Activated T-cell treated with anti-CD3 and anti-CD28 coated beads, Interleukin-2, amount 50 U/mL, for 72 hours (primary cell): ENCODE measurements at places on chromosomes 5 and 9. TPM values are rescaled to one million over a fixed set of nuclear protein-coding genes. Genes with fewer than 3 reads are reported as not detected.

OR13C8 gene
- total RNA-seq = not detected

ADAMTS12 gene
- total RNA-seq = not detected

GRCh38 chr9:90825586-90825985, 24.0 kb downstream of the SYK start:
- no peaks in the 10 kb centered on the region for H3K36me3 ChIP-seq
- H3K4me3 ChIP-seq = no peak overlapping the region
- no peak overlapping the region for H3K27ac ChIP-seq
- H3K27me3 ChIP-seq = peaks cover 22% of the 10 kb centered on the region
- no peak for DNase-seq
- no peaks in the 10 kb centered on the region for H3K4me1 ChIP-seq

DNA sequence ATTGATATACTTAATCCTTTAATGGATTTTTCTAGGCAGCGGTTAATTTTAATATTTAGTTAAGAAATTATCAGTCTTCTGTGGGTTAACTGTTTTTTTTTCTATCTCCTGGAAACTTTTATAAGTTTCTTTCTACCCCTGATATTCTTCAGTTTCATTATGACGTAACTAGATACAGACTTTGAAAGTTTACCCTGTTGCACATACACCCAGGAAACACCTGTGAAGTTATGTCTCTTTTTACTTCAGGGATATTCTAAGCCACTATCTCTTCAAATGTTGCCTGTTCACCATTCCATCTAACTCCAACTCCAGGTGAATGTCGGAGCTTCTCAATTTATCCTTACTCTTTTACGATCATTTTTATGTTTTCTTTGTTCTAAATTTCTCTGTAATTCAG, 329.0 kb downstream of the ICE1 start:
- H3K27ac ChIP-seq = no peak overlapping the region
- DNase-seq = no peak
- peaks cover 1% of the 10 kb centered on the region for H3K36me3 ChIP-seq
- no peaks in the 10 kb centered on the region for H3K4me1 ChIP-seq
- no peaks in the 10 kb centered on the region for H3K27me3 ChIP-seq

- peak overlapping the region; percentile 94 for H3K27ac ChIP-seq
- peaks cover 79% of the 10 kb centered on the region for H3K4me1 ChIP-seq
- peak overlapping the region; percentile 99 for H3K4me3 ChIP-seq
- no peaks in the 10 kb centered on the region for H3K27me3 ChIP-seq
- DNase-seq = no peak
Measured at GRCh38 chr5:95959888-95960666, 1.6 kb downstream of the ELL2 start.

DNA sequence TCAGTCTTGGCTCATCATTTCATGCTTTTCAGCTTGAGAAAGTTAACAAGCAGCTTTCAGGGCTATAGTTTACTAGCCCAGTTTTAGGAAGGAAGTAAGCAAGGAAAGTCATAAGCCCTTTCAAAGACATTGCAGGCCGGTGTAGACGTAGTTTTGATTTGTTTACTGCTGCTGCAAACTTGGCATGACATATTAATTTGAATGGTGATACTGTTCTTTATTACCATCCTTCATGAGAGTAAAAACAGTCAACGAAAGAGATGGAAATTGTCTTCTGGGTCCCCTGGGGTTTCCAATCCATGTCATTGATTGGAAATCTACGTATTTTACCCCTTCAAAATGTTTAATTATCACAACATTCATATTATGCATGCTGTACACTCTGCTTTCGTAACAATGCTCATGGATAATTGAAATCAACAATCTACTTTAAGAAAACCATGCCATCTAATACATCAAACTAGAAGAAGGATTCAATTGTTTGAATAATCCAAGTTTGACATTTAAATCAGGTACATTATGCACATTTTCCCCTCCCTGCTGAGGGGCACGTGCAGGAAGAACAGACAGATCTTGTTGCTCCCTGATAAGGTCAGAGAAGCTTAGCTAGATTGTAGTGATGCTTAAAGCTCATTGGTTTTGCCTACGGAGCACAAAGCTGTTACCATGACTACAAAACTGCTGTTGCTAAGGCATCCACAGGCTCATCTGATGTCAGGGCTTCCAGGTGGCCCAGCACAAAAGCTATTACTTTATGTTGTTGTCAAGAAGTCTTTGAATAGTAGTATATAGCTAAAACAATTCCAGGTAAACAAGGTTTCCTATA, 139.9 kb upstream of the PRLR start:
- DNase-seq = no peak
- H3K36me3 ChIP-seq = no peaks in the 10 kb centered on the region
- H3K27me3 ChIP-seq = no peaks in the 10 kb centered on the region
- H3K27ac ChIP-seq = no peak overlapping the region
